ENCODE measurements at places on chromosomes 7 and 10. TPM values are rescaled to one million over a fixed set of nuclear protein-coding genes. Genes with fewer than 3 reads are reported as not detected.

- no peaks in the 10 kb centered on the region for H3K27me3 ChIP-seq
- H3K4me1 ChIP-seq, result no peaks in the 10 kb centered on the region
- H3K36me3 ChIP-seq, result 0 out of 2 replicates have a peak, but pooled peaks cover under 1% of the 10 kb centered on the region
- DNase-seq, result no peak
Measured at GRCh38 chr10:94549221-94549620, 3.6 kb downstream of the HELLS start.

GRCh38 chr7:74567318-74567668 is 90.2 kb upstream of the GTF2I start:
- no peaks in the 10 kb centered on the region for H3K4me1 ChIP-seq
- H3K36me3 ChIP-seq, result peaks cover 22% of the 10 kb centered on the region
- DNase-seq, result no peak
- H3K27ac ChIP-seq, result no peak overlapping the region

DNA sequence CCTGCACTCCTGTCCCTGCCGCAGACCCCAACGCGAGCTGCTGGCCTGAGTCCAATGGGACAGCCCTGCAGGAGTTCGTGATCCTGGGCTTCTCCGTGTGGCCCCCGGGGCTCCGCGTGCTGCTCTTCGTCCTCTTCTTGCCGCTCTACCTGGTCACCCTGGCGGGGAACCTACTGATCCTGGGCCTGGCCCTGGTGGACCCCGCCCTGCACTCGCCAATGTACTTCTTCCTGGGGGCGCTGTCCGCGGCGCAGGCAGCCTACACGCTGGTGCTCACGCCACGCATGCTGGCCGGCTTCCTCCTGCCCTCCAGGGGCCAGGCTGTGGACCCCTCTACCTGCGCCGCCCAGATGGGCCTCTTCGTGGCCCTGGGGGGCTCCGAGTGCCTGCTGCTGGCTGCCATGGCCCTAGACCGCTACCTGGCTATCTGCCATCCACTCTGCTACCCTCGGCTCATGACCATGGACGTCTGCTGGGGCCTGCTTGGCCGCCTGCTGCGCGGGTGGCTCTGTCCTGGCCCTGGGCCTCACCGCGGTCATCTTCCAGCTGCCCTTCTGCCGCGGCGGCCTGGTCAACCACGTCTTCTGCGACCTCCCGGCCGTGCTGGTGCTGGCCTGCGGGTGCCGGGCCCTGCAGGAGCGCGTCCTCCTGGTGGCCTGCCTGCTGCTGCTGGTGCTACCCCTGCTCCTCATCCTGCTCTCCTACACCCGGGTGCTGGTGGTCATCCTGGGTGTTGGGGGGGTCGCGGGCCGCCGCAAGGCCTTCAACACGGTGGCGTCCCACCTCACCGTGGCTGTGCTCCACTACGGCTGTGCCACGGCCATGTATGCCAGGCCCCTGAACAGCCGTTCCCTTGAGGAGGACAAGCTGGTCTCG is 71.7 kb downstream of the RBAK start:
- H3K4me1 ChIP-seq, result no peaks in the 10 kb centered on the region
- no peak for DNase-seq
- H3K4me3 ChIP-seq, result no peak overlapping the region
- H3K27ac ChIP-seq, result no peak overlapping the region
- H3K36me3 ChIP-seq, result no peaks in the 10 kb centered on the region
- peaks cover 7% of the 10 kb centered on the region for H3K27me3 ChIP-seq

DNA sequence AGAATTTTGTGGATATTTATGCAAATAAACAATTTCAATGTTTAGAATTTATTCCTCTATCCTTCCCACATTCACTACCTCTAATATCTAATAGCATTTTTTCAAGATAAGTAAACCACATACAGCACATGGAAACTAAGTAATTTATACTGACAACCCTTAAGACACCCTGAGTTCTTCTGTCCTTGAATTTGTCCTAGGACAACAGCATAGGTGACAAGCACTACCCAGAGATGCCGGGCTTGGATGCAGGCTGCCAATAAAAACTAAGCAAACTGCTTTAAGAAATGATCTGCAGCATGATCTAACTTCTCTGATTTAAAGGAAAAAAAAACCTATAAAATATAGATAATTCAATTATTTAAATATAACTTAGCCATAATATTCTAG is 22.7 kb downstream of the NT5C3A start:
- no peaks in the 10 kb centered on the region for H3K36me3 ChIP-seq
- no peak for DNase-seq
- peak overlapping the region; percentile 6 for H3K27ac ChIP-seq
- peak overlapping the region; percentile 22 for H3K4me3 ChIP-seq

DNA sequence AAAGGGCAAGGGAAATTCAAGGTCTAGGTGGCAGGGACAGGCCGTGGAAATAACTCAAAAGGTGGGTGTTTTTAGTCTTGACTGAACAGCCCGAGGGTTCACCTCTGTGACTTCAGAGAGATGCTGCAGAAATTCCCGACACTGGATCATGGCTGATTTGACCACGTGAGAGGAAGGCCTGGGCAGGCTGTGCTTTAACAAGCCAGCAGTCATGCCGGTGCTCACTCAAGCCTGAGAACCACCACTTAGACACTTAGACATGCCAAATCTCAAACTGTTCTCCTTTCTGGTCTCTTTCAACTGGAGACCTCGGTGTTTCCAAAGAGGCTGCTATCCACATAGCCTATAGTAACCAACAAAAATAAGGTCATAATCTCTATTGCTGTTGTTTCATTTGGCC is 15.4 kb downstream of the TECTB start:
- DNase-seq, result no peak
- H3K36me3 ChIP-seq, result no peaks in the 10 kb centered on the region
- no peak overlapping the region for H3K4me3 ChIP-seq
- no peak overlapping the region for H3K27ac ChIP-seq
- H3K27me3 ChIP-seq, result no peaks in the 10 kb centered on the region

DNA sequence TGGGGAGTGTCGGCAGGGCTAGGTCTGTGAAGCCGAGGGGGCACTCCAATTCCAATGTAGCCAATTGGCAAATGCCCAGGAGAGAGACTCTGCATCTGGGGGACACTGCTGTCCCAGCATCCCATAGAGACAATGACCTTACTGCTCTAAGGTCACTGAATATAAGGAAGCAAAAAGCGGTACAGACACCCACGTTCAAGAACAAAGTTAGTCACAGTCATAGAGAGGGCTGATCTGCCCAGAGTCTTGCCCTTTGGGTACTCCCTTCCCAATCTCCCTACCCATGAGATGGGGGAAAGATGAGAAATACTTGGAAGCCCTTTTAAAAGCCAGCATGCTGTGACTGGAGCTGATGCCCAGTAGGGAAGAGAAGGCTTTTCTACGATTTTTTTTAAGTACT is 76.3 kb upstream of the GSDME start:
- no peak for DNase-seq
- no peak overlapping the region for H3K27ac ChIP-seq
- peaks cover 4% of the 10 kb centered on the region for H3K36me3 ChIP-seq

GRCh38 chr7:1275451-1276381 is 43.0 kb downstream of the UNCX start:
- H3K27ac ChIP-seq, result no peak overlapping the region
- no peak overlapping the region for H3K4me3 ChIP-seq
- H3K27me3 ChIP-seq, result peaks cover 1% of the 10 kb centered on the region
- DNase-seq, result no peak

DNA sequence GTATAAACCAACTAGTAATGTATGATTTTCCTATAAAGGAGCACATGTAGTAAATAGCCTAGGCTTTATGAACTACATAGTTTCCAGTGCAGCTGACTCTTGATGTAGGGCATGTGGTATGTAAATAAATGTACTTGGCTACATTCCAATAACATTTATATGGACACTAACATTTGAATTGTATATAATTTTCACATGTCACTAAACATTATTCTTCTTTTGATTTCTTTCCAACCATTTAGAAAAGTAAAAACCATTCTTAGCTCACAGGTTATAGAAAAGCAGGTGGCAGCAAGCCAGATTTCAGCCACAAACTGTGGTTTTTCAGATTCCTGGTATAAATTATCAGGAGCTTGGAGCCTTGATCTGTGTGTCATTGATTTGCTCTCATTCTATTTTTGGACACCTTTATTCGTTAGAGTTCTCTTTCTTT is 1182.0 kb downstream of the CNTNAP2 start:
- no peak overlapping the region for H3K4me3 ChIP-seq
- no peak overlapping the region for H3K27ac ChIP-seq
- no peaks in the 10 kb centered on the region for H3K36me3 ChIP-seq
- peak; percentile 41 for DNase-seq

DNA sequence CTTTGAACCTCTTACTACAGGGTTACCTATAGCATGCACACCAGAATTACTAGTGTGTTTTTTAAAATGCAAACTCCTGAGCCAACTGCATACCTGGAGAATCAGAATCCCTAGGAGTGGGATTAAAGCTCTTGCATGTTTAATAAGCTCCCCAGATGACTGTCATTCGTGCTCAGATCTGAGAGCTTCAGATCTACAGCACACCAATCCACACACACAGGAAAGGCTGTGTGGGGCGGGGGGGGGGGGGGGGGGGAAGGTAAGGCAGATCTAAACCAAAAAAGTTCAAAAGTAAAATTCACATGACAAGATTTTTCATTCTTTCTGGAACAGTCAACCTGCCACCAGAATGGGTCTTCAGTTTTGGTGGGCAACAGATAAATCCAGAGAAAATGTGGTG is 5.5 kb downstream of the FAM3C start:
- DNase-seq, result no peak
- H3K27ac ChIP-seq, result no peak overlapping the region
- no peaks in the 10 kb centered on the region for H3K27me3 ChIP-seq
- no peak overlapping the region for H3K4me3 ChIP-seq
- peaks cover 3% of the 10 kb centered on the region for H3K36me3 ChIP-seq
- no peaks in the 10 kb centered on the region for H3K4me1 ChIP-seq

GRCh38 chr10:1685699-1686490 is 51.4 kb downstream of the ADARB2 start:
- H3K36me3 ChIP-seq, result no peaks in the 10 kb centered on the region
- H3K27me3 ChIP-seq, result no peaks in the 10 kb centered on the region
- no peak overlapping the region for H3K27ac ChIP-seq

DNA sequence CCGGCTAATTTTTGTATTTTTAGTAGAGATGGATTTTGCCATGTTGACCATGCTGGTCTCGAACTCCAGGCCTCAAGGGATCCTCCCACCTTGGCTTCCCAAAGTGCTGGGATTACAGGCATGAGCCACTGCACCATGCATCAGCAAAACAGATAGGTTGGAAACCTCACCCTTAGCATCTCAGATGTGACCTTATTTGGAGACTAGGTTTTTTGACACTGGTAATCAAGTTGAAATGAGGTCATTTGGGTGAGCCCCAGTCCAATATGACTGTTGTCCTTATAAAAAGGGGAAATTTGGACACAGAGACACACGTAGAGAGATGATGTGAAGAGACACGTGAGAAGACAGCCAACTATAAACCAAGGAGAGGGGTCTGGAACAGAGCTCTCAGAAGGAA is 42.5 kb upstream of the TPST1 start:
- H3K27me3 ChIP-seq, result no peaks in the 10 kb centered on the region
- no peak for DNase-seq

DNA sequence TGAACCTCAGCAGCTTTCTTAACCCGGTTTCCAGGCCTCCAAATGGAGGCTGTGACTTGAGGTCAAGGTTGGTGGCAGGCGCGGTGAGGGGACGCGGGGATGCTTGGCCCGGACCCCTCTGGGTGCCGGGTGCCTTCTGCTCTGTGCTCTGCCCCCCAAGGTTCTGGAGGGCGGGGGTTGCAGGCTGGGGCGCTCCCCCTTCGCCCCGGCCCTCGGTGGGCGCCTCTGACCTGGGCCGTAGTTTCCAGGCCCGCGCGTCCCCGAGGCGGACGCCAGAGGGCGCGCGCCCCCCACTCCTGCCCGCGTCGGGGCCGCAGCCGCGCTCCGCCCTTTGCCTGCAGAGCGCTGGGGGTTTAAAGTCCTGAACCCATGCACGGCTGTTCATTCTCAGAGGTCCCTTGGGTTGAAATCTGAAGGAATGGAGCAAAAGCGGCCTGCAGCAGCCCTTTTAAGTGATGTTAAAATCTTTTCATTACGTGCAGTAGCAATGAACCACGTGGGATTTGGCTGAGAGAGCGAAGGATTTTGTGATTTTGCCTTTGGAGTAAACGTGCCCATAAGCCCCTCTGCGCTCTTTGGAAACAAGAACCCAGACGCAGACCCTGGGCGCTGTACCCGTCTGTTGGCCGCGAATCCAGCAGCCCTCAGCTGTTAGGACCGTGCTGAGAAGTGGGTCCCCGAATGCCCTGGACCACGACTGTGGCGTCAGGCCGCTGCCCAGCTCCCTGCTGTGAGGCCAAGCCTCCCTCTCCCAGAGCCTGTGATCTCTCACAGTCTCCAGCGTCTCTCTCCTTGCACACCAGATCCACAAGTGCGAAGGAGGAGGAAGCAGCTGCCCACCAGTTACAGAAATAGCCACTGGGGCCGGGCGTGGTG is 135.0 kb downstream of the ACTR3B start:
- H3K4me1 ChIP-seq, result no peaks in the 10 kb centered on the region
- H3K27me3 ChIP-seq, result no peaks in the 10 kb centered on the region
- H3K27ac ChIP-seq, result no peak overlapping the region
- H3K4me3 ChIP-seq, result no peak overlapping the region
- H3K36me3 ChIP-seq, result no peaks in the 10 kb centered on the region
- no peak for DNase-seq

GRCh38 chr10:112232670-112233069 is 49.1 kb upstream of the GPAM start:
- no peaks in the 10 kb centered on the region for H3K27me3 ChIP-seq
- no peak for DNase-seq
- no peak overlapping the region for H3K4me3 ChIP-seq
- no peak overlapping the region for H3K27ac ChIP-seq
- H3K36me3 ChIP-seq, result no peaks in the 10 kb centered on the region
- H3K4me1 ChIP-seq, result no peaks in the 10 kb centered on the region

DNA sequence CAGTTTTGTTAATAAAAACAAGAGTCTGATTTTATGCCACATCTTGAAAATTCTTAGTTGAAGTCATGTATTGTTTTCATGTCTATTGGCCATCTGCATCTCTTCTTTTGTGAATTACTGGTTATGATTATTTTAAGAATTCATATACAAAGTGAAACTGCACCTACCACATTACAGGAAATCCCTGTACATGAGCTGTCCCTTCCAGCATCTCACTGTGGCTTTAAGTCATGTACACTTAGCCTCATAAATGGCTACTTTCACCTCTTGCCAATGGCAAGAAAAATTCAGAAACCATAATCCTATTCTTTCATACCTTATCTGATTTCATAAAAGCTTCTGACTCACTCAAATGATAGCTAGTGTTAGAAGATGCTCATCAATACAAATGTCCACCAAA is 48.6 kb downstream of the CRTAC1 start:
- no peak for DNase-seq
- no peaks in the 10 kb centered on the region for H3K36me3 ChIP-seq
- H3K4me3 ChIP-seq, result no peak overlapping the region
- H3K4me1 ChIP-seq, result no peaks in the 10 kb centered on the region
- no peak overlapping the region for H3K27ac ChIP-seq

The TMEM243 gene
- 40.0 TPM for total RNA-seq

The MEST gene
- total RNA-seq, result 317 TPM

The MEIG1 gene
- total RNA-seq, result not detected

The CRHR2 gene
- not detected for total RNA-seq

The ANKRD26 gene
- 8.6 TPM for total RNA-seq

The CYP3A4 gene
- total RNA-seq, result not detected

The C10orf143 gene
- total RNA-seq, result 0.56 TPM

The MPP7 gene
- total RNA-seq, result 1.4 TPM
